Uterine smooth muscle cell (primary cell): ENCODE measurements at places on chromosomes 2 and 18. TPM values are rescaled to one million over a fixed set of nuclear protein-coding genes. Genes with fewer than 3 reads are reported as not detected.

C2orf80 gene
- total RNA-seq: not detected in 2 replicates

ZNF385B gene
- not detected in 2 replicates for total RNA-seq

TEKT4 gene
- total RNA-seq: not detected in 2 replicates

GRB14 gene
- total RNA-seq: 0.89 and 1.00 TPM in 2 replicates

CABYR gene
- total RNA-seq: 3.9 and 7.2 TPM in 2 replicates

KATNAL2 gene
- 1.9 and 3.1 TPM in 2 replicates for total RNA-seq

WDR75 gene
- 49.6 and 63.7 TPM in 2 replicates for total RNA-seq

IL36A gene
- not detected in 2 replicates for total RNA-seq

SCN7A gene
- total RNA-seq: 0.11 and 0.12 TPM in 2 replicates

COLEC11 gene
- under 0.01 TPM in 1 of 2 replicates, not detected in the other for total RNA-seq
